Kidney epithelial cell (primary cell): ENCODE measurements at places on chromosomes 13 and 19.
A peak's percentile ranks its signal among the peaks of the same experiment; 100 is the strongest.

GRCh38 chr13:28252547-28252946 is 114.2 kb downstream of the PAN3 start:
- DNase-seq: no peak

DNA sequence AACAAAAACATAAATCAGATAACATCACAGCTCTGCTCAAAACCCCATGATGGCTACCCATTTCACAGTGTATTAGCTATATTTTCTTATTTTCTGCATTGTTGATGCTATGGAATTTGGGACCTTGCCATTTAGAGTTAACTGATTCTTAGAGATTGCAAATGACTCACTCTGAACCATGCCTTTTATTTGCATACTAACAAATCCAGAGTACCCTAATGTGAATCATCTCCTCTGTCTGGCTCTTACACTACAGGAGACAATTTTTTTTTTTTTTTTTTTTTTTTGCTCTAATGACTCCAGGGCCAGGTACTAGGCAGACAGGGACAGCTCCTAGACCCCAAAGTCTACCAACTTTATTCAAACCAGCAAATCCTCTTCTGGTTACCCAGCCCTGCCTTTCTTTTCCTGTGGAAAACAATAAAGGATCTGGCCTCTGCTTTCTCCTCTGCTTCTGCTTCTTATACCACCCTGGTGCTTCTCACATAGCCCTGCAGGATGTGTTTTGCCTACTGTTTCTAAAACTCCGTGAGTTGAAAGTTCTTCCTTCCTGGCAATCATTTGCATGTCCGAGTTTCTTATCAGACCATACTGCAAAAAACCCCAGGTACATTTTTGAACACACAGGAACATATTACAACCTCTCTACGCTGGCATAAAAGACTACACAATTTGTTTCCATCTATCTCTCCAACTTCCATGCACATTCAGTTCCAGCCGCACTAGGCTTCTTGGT is 10.6 kb upstream of the ZNF460 start:
- peak; percentile 85 for DNase-seq

DNA sequence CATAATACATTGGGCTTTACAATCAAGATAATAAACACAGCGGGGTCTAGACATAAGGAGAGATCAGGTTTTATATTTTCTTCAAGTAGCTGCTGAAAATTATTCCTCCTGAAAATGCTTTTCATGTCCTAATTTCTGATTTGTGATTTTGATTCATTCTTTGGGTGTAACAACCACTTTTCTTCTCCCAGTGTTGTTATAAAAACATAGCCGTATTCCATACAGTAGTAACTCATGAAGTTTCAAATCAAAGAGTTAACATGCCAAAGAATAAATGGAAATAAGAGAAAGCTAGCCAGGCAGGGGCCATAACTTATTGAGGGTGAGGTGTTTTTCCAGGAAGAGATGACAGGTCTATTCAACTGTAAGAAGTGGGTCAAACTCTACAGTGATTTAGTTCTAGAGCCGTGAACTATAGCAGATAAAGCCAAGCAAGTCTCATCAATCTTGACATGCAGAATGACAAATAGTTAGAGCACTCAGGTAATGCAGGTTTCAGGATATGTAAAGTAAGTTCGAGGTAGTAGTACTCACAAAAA is 934.4 kb upstream of the SLITRK1 start:
- DNase-seq: no peak

GRCh38 chr13:49908637-49909036 is 27.5 kb downstream of the SPRYD7 start:
- no peak for DNase-seq

GRCh38 chr19:33259539-33259938 is 33.9 kb upstream of the SLC7A10 start:
- DNase-seq: no peak

GRCh38 chr19:49924004-49924880 is 4.8 kb upstream of the ATF5 start:
- DNase-seq: no peak

- DNase-seq: no peak
Measured at GRCh38 chr19:18999016-18999758, 34.1 kb downstream of the SUGP2 start.

DNA sequence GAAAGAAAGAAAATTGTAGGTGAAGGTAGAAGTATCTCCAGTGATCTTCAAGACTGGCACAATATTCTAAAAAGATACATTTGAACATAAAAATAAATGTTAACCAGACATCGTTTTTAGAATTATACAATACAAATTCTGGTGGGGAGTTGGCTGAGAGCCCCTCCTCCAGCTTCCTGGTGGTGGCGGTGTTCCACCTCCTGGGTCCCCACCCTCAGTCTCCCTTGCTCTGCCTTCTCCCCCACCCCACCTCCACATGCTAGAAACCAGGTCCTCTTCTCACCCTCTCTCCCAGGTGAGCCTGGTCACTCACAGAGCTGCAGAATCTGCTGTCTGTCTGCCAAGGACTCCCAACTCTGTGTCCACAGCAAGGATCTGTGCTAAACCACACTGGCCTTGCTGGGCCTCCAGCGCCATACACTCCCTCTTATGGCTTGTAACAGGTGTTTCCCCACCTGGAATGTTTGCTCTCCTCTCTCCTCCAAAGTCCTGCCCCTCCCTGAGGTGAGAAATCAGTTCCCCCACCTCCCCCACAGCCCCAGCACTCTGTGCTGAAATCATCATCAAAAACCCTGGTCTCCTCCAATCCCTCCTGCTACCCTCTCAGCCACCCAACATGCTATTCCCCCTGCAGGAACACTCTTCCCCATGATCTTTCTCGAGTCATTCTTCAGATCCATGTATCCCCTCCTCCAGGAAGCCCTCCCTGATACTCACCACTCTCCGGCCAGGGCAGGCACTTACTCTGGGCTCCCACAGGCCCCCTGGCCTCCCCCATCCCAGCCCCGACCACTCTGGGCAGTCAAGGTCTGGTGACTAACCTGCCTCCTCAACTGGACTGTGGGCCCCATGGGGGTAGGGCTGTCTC is 20.5 kb upstream of the CYP2S1 start:
- no peak for DNase-seq

DNA sequence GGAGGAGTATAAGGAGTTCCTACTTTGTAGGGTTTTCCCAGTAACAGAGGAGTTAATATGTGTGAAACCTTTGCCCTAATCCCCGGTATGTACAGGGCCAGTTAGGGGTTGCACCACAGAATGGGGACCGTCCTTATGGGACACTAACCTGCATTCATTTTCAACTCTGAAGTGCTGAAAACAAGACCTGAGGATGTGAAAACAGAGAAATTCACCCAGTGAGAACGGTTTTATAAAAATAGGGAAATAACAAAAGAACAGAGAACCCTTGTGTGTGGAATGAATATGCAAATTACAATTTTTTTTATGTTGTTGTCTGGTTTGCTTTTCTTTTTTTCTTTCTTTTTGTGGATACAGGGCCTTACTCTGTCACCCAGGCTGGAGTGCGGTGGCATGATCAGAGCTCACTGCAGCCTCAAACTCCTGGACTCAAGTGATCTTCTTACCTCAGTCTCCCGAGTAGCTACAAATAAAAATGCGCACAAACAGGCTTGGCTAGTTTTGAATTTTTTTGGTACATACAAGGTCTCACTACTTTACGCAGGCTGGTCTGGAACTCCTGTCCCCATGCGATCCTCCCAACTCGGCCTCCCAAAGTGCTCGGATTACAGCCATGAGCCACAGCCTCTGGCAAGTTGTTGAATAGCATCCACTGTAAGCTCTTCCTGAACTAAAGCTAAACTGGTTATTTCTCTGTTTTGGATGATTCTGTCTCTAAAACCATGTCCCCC is 10.6 kb downstream of the CLC start:
- DNase-seq: no peak

DNA sequence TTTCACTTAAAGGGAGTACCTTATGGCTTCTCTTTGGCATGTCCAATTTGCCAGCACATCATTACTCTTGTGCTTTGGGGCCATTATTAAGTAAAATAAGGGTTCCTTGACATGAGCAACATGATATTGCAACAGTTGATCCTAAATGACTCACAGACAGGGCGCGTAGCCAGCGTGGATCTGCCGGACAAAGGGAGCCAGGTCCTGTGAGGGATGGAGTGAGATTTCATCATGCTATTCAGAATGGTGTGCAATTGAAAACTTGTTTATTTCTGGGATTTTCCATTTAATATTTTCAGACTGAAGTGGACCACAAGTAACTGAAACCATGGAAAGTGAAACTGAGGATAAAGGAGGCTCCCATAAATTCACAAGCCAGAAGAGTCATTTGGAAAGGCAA is 48.6 kb upstream of the WASF3 start:
- DNase-seq: no peak

DNA sequence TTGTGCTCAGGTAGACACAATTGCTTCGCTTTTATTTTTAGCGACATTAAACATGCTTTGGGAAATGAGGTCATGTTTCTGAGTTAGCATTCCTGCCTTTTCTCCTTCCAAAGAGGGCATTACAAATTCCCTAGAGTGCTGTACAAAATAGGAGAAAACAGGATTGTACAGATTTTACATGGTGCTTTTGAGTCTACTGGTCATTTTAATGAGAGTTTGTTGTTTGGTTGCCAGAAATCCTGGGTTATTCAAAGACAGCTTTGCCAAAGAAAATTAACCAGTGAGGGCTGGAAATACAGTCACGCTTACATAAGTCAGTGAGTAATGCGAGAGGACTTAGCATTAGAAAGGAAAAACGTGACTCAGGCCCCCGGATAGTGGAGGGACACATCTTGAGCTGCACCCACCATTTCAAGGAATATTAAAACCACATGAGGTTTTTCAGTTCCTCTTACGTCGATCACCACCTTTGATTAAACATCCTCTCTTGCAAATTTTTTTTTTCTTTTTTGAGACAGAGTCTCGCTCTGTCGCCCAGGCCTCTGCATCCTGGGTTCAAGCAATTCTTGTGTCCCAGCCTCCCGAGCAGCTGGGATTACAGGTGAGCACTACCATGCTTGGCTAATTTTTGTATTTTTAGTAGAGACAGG is 55.4 kb downstream of the SACS start:
- peak; percentile 84 for DNase-seq

GRCh38 chr19:43551399-43552197 is 18.6 kb downstream of the ZNF575 start:
- DNase-seq: no peak

GRCh38 chr13:22161871-22162270 is 491.0 kb downstream of the FGF9 start:
- DNase-seq: no peak

DNA sequence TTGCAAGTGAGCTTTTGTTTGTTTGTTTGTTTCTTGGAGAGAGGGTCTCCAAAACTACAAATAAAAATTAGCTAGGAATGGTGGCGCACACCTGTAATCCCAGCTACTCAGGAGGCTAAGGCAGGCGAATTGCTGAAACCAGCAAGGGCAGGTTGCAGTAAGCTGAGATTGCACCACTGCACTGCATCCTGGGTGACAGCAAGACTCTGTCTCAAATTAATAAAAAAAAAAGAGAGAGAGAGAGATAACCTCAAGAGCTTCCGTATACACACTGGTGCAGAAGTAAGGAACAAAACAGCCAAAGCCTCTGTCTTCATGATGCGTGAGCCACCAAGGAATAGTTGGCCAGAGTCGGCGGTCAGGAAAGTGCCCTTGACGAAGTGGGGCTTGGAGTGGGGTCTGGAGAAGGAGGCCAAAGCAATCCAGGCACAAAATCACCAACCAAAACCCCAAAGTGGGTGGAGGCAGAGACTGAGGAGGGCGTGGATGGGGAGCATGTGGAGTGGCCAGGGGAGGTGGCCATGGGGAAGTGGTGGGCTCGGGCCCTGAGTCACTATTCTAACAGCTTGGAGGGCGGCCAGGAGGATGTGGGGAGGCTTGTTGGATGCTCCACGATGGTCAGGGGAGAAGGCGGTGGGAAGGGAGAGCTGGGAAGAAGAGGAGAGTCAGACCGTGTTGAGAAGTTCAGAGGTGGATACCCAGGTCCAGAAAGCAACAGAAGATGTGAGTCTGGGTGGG is 21.2 kb upstream of the TOMM40 start:
- no peak for DNase-seq

DNA sequence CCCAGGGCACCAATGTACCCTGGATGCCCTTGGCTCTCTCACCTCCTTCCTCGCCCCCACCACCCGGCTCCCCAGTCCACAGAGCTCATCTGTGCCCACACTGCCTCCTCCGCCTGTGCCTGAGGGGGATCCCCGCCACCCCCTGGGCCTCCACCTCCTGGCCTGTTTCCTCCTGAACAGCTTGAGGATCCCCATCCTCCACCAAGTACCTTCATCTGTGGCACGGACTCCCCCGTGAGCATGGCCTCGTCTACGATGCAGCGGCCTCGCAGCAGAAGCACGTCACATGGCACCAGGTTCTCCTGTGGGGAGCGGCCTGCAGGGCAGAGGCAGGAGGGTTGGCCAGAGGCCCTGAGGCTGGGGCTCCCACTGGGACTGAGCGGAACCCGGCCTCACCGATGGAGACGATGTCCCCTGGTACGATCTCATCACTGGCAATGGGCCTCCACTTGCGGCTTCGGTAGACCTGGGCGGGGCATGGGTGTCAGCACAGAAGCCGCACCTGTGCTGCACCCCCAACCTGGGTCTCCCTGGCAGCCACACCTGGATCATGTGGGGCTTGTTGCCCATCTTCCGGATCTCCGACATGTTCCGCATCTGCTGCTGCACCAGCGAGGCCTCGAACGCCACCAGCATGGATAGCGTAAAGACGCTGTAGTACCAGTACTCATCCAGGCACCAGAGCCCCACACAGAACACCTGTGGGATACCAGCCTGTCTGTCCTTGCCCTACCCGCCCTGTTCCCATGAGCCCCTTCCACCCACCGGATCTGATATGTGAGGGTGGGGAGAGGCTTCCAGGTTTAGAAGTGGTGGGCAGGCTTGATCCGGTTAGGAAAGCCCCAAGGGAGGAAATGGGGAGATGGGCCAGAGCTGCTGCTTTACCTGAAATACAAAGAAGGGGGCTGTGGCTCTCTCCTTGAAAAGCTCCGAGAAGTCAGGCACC is 6.8 kb downstream of the ATP13A1 start:
- DNase-seq: no peak

- no peak for DNase-seq
Measured at GRCh38 chr19:1847348-1847683, 967 bp downstream of the REXO1 start.

- no peak for DNase-seq
Measured at GRCh38 chr19:24099829-24100228, 12.8 kb downstream of the ZNF254 start.

- DNase-seq: no peak
Measured at GRCh38 chr13:108115738-108116137, 99.6 kb downstream of the LIG4 start.

DNA sequence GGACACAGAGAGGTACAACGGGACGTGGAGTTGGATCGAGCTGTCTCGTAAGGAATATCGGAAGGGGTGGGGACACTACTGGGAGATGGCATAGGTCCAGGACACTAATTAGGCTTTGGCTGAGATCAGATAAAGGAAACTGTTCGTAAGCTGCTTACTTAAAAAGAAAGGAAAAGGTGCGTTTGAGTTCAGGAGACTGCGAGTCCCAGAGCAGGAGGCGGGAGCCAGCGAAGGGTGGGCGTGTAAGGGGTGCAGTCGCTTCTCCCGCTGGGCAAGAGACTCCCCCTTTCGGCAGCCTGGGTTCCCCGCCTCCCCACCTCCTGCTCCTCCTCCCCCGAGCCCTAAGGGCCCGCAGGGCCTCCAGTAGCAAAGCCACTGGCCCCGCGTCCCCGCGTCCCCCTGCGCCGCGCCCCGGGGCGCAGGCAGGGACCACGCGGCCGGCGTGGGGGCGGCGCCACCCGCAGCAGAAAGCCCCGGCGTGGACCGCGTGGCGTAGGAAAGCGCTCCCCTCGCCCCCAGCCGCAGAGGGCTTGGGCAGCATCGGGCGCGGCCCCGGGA is 547 bp downstream of the ABCC4 start:
- no peak for DNase-seq
